ENCODE measurements at places on chromosomes 16 and 17. TPM values are rescaled to one million over a fixed set of nuclear protein-coding genes. Genes with fewer than 3 reads are reported as not detected.

The TMEM204 gene
- total RNA-seq: 26.6 TPM

The IRF8 gene
- total RNA-seq: not detected

The KRT39 gene
- not detected for total RNA-seq

The SLC6A4 gene
- total RNA-seq: under 0.01 TPM

The TMC5 gene
- total RNA-seq: not detected

The HIRIP3 gene
- total RNA-seq: 6.4 TPM

The PTX4 gene
- not detected for total RNA-seq

The DBF4B gene
- 4.3 TPM for total RNA-seq

The PPP1R1B gene
- not detected for total RNA-seq

The PYY gene
- total RNA-seq: not detected

The RPA1 gene
- total RNA-seq: 57.8 TPM

The TRPV2 gene
- total RNA-seq: 32.3 TPM

The PRKCB gene
- total RNA-seq: not detected

All from endothelial cell of coronary artery (primary cell).